Activated CD8-positive, alpha-beta memory T cell treated with anti-CD3 and anti-CD28 coated beads, Interleukin-2, amount 50 U/mL, for 48 hours (primary cell): ENCODE measurements at places on chromosomes 16 and 17.

DNA sequence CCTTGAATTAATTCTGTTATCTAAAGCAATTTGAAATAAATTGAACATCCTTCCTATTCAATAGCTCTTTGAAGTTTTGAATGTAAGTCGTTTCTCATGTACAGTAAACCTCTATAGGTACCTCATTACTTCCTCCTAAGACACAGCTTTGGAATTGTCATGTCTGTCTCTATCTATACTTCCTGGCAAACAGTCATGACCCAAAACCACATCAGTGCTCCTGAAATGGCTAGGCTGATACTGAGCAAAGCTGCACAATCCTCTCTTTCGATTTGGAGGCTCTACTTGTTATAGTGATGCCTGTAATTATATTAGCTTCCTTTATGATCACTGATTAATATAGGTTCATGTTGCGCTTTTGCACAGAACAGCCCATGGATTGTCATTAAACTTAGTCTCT is 110.1 kb downstream of the ADAMTS18 start:
- no peak for DNase-seq

DNA sequence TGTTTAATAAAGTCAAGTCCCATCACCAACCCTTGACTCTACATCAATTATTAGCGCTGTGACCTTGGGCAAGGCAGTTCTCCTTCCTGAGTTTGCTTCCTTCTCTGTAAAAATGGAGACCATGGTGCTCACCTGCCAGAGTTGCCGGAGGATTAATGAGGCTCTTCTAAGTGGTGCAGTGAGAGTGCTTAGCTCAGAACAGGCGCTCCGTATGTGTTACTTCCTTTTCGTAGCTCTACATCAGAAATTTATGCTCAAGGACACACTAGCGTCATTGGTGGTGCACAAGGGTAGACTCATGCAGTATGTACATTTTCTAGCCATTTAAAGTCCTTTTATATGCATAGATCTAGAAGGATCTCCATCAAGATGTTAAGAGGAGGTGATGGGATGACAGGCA is 17.4 kb upstream of the CMIP start:
- no peak for DNase-seq

DNA sequence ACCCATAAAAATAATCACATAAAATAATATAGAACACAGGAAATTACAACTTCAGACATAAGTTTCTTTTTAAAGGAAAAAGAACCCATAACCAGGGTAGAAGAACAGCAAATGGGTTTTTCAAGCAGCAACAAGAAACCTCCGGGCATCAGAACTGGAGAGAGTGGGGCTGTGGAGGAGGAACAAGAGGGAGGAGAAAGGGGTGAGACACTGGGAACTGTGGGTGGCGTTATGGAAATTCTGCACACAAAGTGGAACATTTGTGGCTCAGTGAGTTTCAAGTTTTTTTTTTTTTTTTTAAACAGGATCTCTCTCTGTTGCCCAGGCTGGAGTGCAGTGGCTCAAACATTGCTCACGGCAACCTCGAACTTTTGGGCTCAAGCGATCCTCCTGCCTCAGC is 22.6 kb downstream of the EMP2 start:
- DNase-seq: no peak

GRCh38 chr16:15051387-15051951 is 4.4 kb downstream of the NTAN1 start:
- no peak for DNase-seq

- DNase-seq: no peak
Measured at GRCh38 chr17:69466451-69466850, 52.0 kb downstream of the MAP2K6 start.

- peak; percentile 66 for DNase-seq
Measured at GRCh38 chr17:5282642-5283217, 646 bp downstream of the RABEP1 start.

DNA sequence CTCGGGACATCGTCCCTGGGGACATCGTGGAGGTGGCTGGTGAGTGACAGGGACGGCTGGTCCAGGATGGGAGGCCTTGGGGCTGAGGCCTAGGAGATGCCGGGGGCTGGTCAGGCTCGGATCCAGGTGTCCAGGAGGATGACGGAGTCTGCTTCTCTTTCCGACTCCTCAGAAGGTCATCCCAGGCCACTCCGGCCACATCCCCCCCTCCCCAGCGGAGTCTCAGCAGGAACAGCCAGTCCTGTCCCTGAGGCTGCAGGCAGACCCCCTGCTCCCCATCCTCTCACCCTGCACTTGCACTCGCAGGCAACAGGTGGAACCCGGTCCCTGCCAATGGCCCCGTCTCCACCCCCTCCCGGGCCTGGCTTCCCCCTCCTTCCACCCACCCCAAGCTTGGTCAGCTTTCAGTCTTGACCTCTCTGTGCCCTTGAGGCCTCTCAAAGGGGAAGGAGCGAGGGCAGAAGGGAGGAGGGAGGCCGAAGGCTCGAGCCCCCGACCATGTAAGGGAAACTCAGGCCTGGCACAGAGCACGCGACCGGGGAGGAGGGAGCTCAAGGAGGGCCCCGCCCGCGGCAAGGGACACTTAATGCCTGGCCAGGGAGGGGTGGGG is 4.4 kb downstream of the ATP2A1 start:
- no peak for DNase-seq

GRCh38 chr16:49821614-49822282 is 34.2 kb downstream of the ZNF423 start:
- no peak for DNase-seq

DNA sequence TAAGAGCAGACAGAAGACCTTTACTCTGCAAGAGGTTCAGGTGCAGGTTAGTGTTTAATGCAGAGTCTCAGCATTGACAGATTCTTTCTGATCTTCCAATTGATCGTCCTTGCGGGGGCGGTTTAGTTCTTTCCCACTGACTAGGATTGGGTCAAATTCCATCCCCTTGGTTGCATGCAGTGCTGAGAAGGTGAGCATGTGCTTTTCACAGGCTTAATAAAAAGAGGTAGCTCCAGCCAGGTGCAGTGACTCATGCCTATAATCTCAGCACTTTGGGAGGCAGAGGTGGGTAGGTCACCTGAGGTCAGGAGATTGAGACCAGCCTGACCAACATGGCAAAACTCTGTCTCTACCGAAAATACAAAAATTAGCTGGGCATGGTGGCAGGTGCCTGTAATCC is 7.5 kb upstream of the ITGAD start:
- DNase-seq: no peak

- DNase-seq: no peak
Measured at GRCh38 chr16:12409700-12410099, 394.0 kb downstream of the CPPED1 start.

DNA sequence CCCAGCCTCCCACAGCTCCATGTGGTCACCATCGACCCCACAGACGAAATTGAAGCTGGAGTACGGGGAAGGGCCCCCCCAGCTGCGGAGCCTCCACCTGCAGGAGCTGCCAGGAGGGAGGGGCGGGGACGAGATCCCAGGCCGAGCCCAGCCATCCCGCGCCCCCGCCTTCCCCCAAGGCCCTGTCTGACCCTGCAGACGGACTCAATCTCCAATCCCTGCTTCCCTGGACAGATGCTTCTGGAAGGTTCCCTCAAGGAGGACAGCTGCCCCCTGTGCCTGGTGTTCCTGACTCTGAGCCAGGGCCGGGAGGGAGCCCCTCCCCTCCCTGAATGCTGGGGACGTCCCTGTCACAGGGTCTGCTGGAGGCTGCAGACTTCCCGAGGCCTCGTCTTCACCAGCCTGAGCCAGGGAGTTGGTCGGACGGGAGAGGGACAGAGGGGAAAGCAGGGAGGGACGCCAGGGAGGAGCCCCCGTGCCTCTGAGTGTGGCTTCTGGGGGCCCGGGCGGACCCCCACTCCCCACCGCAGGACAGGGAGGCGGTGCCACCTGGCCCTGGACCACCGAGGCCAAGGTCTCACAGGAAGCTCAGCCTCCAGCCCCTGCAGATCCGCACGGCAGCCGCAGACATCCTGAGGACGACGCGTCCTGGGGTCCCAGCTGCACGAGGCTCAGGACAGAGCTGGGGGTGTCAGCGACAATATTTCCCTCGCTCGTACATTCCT is 21.3 kb upstream of the C1QTNF8 start:
- no peak for DNase-seq

DNA sequence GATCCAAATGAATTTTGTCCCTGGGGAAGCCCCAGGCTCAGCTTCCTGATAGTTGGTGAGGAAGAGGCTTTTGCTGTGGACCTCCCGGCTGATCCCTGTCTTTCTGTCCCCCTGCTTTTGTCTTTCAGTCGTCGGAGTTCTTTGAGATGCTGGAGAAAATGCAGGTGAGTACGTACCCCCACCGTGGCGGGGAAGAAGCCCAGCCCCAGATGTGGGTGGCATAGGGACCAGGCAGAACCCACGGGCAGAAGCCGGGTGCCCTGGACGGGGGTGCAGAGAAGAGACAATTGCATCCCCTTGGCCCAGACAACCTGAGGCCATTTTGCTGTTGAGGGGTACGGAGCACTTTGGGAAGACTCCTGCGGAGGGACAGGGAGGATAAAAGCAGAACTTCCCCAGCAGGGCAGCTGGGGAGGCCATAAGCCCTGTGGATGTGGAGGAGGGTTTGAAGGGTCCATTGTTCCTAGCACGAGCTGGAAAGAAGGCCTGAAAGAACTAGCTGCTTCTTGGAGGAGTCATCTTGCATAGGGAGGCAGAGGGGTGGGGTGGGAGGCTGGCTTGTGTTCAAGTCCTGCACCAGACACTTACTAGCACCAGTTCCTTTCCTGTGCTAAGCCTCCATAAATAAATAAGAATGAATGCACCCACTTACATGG is 105.6 kb downstream of the OR1D5 start:
- DNase-seq: no peak

- no peak for DNase-seq
Measured at GRCh38 chr17:78797691-78798585, 15.9 kb upstream of the CYTH1 start.

DNA sequence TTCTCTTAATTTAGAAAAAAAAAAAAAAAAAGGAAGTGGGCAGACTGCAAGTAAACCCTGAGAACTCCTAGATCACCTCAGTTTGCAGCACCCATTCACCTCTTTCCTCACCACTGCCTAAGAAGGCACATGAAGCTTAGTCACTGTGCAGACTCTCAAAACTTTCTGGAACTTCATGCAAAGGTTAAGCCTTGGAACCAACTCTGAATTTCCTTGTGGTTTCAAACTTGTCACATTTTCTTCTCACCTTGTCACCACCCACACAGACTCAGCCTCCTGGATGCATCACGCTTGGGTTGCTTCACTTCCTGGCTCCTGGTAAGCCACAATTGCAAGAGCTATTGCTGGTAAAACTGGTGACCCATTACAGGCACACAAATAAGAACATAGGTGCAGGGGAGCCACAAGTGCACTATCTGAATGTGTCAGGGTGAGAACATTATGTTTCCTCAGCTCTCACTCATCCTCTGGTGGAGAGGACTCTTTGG is 15.0 kb upstream of the CPD start:
- peak; percentile 82 for DNase-seq

GRCh38 chr17:20997711-20998570 is 44.9 kb downstream of the USP22 start:
- DNase-seq: no peak

DNA sequence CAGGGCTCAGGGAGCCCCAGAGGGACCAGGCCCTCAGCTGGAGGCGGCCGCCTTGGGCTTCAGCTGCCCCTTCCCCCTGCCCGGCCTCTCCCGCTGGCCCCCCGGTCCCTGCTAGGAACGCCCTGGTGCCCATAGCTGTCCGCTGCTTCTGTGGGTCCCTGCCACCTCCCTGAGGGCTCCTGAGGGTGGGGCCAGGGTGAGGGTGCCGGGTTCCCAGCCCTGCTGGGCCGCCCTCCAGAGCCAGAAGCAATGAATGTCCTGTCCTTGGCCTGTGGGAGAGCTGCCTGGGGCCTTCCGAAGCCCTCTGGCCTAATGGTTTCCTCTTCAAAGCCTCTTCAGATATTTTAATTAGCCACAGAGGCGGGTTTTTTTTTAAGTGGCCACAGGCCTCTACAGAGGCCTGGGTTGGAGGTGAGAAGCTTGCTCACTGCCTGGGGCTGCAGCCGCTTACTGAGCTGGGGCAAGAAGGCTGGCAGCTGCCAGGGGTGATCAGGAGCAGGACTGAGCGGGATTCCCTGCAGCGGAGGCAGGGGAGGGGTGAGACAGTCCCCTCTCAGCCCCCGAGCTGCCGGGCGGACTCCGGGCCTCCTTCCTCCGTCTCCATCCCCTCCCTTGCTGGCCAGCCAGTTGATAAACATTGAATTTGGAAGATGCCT is 9.9 kb downstream of the CENPX start:
- no peak for DNase-seq

- DNase-seq: no peak
Measured at GRCh38 chr17:79990051-79990592, 45.5 kb downstream of the TBC1D16 start.

DNA sequence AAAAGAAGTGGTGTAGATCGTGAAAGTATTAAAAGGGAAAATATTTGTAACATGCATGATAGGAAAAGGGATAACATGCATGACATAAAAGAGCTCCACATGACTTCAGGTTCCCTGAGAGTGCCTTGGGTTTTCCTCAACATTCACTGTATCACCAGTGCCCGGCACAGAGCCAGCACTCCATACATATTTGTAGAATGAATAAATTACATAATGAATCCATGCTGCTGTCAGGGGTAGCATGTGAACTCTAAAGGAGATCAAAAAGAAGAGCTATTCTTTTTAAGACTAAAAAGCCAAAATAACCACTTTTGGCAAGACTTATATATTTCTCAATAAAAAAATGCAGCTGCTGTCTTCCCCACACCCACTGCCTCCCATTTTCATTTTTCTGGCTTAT is 2.7 kb upstream of the ZNF594 start:
- no peak for DNase-seq

DNA sequence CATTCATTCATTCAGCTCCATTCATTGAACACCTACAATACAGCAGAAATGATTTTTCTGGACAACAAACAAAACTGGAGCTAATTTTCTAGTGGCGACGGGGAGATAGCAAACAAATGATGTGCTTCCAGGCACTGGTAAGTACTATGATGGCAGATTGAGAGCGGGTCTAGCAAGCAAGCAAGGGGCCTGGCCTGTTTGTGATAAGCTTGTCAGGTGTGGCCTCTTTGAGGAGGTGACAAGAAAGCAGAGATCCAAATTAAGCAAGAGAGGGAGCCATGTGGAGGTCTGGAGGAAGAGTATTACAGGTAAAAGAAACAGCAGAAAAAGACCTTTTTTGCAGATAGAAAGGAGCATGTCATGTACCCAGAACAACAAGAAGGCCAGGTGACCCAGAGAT is 216.1 kb upstream of the CPHXL start:
- no peak for DNase-seq

DNA sequence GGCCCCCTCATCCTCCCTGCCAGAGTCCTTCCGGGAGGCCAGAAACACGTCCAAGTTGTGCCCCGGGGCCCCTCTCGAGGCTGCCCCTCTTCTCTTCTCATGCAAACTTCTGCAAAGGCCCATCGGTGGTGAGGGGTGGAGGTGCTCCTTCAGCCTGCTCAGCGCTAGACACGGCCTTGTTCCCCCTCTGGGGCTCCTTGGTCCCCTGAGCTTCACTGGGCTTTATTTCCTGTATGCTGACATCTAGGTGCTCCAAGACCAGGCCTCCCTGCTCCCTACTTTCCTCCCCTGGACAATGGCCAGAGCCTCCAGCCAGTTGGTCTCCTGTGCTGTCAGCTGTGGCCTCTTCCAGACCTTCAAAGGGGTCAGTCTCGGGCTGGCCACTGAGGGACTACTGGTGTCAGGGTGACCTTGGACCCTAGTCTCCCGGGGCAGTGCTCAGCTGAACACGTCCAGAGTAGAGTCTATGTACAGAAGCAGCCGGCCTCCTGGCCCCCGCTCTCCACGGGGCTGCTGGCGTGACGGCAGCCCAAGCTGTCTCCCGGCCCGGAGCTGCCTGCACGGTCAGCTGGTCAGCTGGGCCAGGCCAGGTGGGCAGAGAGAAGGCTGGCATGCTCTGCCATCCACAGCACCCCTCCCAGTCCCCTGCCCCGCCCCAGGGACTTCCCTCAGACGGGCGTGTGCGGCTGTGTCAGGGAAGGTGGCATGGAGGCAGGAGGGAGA is 1.7 kb upstream of the PRR35 start:
- no peak for DNase-seq

GRCh38 chr17:17819561-17819995 is 17.2 kb downstream of the SREBF1 start:
- DNase-seq: peak; percentile 87
